Prostate gland (tissue), 2 donors: ENCODE measurements at places on chromosomes 3 and 15. TPM values are rescaled to one million over a fixed set of nuclear protein-coding genes. Genes with fewer than 3 reads are reported as not detected.

- H3K4me3 ChIP-seq = no peak overlapping the region
- no peaks in the 10 kb centered on the region for H3K4me1 ChIP-seq
- no peaks in the 10 kb centered on the region for H3K36me3 ChIP-seq
- DNase-seq = no peak
- H3K27ac ChIP-seq = no peak overlapping the region
- H3K27me3 ChIP-seq = no peaks in the 10 kb centered on the region
These were observed 104.7 kb downstream of the GAP43 start for GRCh38 chr3:115728013-115728412.

Gene APH1B
- total RNA-seq = 20.0 TPM

- H3K27me3 ChIP-seq = no peaks in the 10 kb centered on the region
- H3K4me1 ChIP-seq = no peaks in the 10 kb centered on the region
- no peak overlapping the region for H3K27ac ChIP-seq
- no peak overlapping the region for H3K4me3 ChIP-seq
- DNase-seq = no peak
- no peaks in the 10 kb centered on the region for H3K36me3 ChIP-seq
These were observed 247.4 kb downstream of the KBTBD8 start for GRCh38 chr3:67245545-67245944.

- DNase-seq = no peak
- H3K27me3 ChIP-seq = no peaks in the 10 kb centered on the region
- H3K4me1 ChIP-seq = no peaks in the 10 kb centered on the region
- no peak overlapping the region for H3K27ac ChIP-seq
These were observed 203.5 kb upstream of the LINGO1 start for GRCh38 chr15:77836121-77836692.

Gene METTL6
- total RNA-seq = 14.8 TPM

GRCh38 chr3:130811557-130811956 is 64.9 kb upstream of the PIK3R4 start:
- no peak overlapping the region for H3K4me3 ChIP-seq
- H3K36me3 ChIP-seq = no peaks in the 10 kb centered on the region
- H3K27ac ChIP-seq = no peak overlapping the region

GRCh38 chr3:50487181-50487580 is 16.3 kb downstream of the CACNA2D2 start:
- no peaks in the 10 kb centered on the region for H3K4me1 ChIP-seq
- DNase-seq = no peak
- H3K4me3 ChIP-seq = no peak overlapping the region
- H3K36me3 ChIP-seq = no peaks in the 10 kb centered on the region
- H3K27ac ChIP-seq = no peak overlapping the region

Gene RNF13
- total RNA-seq = 77.3 TPM

- H3K4me3 ChIP-seq = no peak overlapping the region
- no peaks in the 10 kb centered on the region for H3K4me1 ChIP-seq
- no peak for DNase-seq
- no peaks in the 10 kb centered on the region for H3K36me3 ChIP-seq
These were observed 250.3 kb downstream of the SLC9A9 start for GRCh38 chr3:143597774-143598652.

DNA sequence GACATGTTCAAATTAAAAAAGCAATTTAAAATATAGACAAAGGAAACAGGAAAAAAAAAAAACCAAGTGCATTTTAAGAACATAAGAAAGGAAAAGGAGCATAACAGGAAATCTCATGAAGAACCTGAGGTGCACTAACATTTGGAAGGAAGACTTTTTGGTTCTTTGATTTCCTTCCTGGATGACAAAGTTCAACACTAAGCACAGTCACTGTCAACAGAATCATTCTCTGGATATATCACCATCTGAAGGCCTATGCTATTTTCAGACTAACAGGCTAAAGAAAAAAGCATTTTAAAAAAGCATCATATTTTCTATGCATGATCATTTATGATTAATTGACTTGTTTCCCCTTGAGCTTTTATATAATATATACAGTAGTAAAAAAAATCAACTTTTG is 349.6 kb downstream of the PLCL2 start:
- H3K27me3 ChIP-seq = no peaks in the 10 kb centered on the region
- H3K4me1 ChIP-seq = no peaks in the 10 kb centered on the region
- no peak overlapping the region for H3K27ac ChIP-seq

Gene COL8A1
- 8.1 TPM for total RNA-seq
